ENCODE measurements at places on chromosomes 5 and 9. TPM values are rescaled to one million over a fixed set of nuclear protein-coding genes. Genes with fewer than 3 reads are reported as not detected.

Gene EIF4EBP3
- polyA plus RNA-seq = 13.7 TPM

Gene HAVCR2
- polyA plus RNA-seq = 2.5 TPM

Gene CYSRT1
- polyA plus RNA-seq = 0.96 TPM

Gene PTPRD
- polyA plus RNA-seq = 156 TPM

Gene MAMDC4
- polyA plus RNA-seq = 5.2 TPM

Gene C5orf52
- not detected for polyA plus RNA-seq

Gene C5orf46
- 3.0 TPM for polyA plus RNA-seq

Gene PLPPR1
- polyA plus RNA-seq = 21.6 TPM

Gene OTP
- not detected for polyA plus RNA-seq

Gene BHMT
- polyA plus RNA-seq = 1.3 TPM

Gene KIF4B
- 0.15 TPM for polyA plus RNA-seq

Gene IL13
- polyA plus RNA-seq = not detected

Gene LCN9
- not detected for polyA plus RNA-seq

Gene NME5
- polyA plus RNA-seq = 10.7 TPM

Gene ECM2
- 62.1 TPM for polyA plus RNA-seq

Gene RFESD
- polyA plus RNA-seq = 5.6 TPM

Gene RASGRF2
- polyA plus RNA-seq = 1.5 TPM

Gene INSYN2B
- polyA plus RNA-seq = 3.6 TPM

Gene ADCY2
- polyA plus RNA-seq = 11.0 TPM

Gene LPAR1
- polyA plus RNA-seq = 68.9 TPM
